NCI-H146 (cell line): ENCODE measurements at places on chromosomes 16 and 17.
A peak's percentile ranks its signal among the peaks of the same experiment; 100 is the strongest.

DNA sequence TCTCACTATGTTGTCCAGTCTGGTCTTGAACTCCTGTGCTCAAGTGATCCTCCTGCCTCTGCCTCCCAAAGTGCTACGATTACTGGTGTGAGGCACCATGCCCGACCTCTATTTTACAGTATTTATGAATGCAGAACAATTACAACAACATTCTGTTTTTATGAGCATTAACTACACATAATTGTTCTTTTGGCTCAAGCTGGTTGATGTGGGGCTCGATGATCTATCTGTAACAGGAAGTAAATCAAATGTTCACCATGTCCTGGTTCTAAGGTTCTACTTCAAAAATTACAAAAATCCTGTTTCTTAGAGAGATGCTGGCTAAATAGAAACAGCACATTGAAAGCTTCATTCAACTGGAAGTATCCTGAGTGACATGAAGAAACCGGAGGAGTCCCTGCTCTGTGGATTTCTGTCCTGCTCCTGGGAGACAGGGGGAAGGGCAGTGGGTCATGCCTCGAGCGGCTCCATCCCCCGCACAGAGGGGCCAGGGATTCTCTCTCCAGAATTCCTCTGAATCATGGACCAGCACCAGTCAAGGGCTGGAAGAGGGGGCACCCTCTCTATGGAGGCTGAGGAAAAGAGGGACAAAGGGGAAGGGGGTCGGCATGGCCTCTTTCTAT lies 31.5 kb downstream of the FA2H start:
- DNase-seq = no peak

GRCh38 chr16:73019457-73020362 lies 28.2 kb downstream of the ZFHX3 start:
- no peak for DNase-seq

- peak; percentile 2 for DNase-seq
These were observed 38.7 kb upstream of the DHX8 start for GRCh38 chr17:43445009-43445589.

DNA sequence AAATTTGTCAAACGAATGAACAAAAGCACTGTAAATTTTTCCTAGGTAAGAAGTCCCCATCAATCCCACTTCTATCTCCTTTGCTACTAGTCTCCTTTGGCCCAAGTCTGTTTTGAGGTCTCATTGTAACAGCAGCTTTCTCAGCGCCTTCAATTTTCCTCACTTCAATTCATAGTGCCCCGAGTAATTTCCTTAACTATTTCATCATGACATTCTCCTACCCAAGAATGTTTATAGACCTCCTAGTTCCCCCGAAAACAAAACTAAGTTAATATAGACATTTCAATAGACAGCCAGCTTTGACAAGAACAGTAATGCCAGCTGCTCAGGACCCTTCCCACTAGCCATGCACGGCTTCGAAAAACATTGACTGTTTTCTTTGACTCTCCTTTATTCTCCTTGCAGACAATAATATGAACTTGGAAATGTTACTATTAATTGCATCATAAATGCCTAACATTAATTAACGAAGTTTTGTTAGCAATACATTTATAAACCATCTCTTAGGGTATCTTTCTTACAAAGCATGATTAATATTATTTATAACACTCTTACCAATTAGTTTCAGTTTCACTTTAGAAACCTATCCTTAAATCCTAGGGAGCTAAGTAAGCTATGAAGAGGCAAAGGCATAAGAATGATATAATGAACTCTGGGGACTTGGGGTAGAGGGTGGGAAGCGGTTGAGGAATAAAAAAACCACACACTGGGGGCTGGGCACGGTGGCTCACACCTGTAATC lies 22.8 kb downstream of the GLG1 start:
- DNase-seq = no peak

DNA sequence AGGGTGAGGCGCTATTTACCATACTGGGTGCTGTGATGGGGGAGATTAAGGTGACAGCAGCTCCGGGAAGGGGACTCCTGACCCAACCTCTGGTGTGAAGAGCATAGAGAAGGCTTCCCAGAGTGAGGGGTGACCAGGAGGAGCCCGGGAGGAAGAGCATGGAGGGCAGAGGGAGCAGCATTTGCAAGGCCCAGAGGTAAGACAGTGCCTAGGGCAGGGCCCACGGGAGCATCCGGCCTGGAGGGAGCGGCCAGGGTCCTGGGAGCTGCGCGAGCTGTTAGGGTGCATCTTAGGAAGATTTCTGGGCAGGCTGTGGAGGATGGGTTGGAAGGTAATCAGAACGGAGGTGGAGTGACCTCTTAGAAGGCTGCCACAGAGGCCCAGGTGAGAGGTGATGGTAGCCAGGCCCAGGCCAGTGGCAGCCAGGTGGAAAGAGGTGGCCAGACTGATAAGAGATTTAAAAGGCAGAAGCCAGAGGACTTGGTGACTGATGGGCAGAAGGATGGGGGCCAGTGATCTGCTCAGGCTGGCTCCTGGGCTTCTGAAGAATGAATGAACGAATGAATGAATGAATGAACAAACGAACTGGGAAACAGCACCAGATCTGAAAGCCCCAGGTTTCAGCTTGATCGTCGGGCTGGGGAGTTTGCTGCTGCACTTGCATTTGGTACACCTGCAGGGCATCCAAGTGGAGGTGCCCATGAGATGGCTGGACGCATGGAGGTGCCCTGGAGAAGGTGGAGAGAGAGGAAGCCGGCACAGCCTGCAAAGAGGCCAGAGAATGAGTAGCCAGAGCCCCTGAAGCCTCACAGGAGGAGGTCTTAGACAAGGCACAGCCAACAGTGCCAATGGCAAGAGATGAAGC lies 13.0 kb upstream of the TMEM92 start:
- DNase-seq = no peak

GRCh38 chr16:11985250-11985649 lies 8.7 kb downstream of the SNX29 start:
- no peak for DNase-seq

DNA sequence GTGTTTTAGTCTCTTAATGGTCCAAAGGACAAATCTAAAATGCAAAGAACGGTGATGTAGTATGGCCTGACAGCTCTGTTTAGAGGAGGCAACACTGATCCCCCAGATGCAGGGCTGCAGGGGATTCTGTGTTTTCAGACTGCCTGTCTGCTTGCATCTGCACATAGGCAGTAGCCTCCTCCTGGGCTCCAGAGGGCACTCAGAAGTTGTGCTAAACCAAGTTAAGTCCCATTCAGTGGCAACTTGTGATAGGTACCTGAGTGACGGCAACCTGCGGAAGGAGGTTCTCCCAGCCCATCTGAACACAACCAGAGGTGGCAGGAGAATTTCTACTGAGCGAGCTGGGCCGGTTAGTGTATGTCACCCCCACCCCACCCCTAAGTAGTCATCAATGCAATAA lies 9.9 kb downstream of the HAS3 start:
- DNase-seq = no peak

GRCh38 chr16:28212532-28212873 lies 738 bp upstream of the XPO6 start:
- DNase-seq = peak; percentile 19

GRCh38 chr16:396605-397004 lies 394 bp upstream of the NME4 start:
- peak; percentile 50 for DNase-seq

DNA sequence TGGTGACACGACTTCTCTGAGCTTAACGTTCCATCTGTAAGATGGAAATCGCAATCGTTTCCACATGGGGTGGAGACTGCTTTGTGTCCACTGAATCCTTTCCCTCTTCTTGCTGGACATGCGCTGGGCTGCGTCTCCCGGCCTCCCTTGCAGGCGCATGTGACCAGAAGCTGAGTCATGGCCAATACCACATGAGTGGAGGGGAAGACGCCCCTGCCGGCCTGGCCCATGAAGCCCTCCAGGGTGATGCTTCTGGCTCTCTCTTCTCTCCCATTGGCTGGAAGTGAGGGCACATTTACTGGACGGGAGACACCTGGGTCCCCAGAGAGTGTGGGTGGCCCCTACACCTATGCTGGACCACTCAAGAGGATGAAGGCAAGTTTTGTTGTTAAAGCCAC lies 71.1 kb downstream of the DYNLRB2 start:
- DNase-seq = no peak

GRCh38 chr16:68814516-68814915 lies 28.8 kb upstream of the TANGO6 start:
- no peak for DNase-seq

- no peak for DNase-seq
These were observed 11.7 kb upstream of the MAF start for GRCh38 chr16:79612207-79612606.

DNA sequence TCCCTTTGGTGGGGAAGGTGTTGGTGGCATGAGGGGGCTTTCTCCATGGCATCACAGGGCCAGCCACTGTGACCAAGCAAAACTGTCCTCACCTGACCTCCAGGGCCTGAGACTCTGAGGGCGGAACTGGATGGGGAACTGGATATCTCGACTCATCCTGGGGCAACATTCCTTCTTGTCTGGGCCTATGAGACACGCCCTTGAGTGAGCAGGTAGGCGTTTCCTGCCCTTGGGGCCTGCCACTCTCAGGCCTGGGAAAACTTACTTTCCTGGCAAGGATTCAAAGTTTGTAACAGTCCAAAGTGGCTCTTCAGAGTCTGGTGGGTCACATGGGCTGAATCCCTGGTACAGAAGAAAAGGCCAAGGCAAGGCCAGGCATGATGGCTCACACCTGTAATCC lies 9.6 kb downstream of the MT1X start:
- no peak for DNase-seq
